ENCODE measurements at places on chromosomes 3 and 15.

- no peak for DNase-seq
These were observed 288.0 kb upstream of the TLE3 start for GRCh38 chr15:70385711-70386110.

DNA sequence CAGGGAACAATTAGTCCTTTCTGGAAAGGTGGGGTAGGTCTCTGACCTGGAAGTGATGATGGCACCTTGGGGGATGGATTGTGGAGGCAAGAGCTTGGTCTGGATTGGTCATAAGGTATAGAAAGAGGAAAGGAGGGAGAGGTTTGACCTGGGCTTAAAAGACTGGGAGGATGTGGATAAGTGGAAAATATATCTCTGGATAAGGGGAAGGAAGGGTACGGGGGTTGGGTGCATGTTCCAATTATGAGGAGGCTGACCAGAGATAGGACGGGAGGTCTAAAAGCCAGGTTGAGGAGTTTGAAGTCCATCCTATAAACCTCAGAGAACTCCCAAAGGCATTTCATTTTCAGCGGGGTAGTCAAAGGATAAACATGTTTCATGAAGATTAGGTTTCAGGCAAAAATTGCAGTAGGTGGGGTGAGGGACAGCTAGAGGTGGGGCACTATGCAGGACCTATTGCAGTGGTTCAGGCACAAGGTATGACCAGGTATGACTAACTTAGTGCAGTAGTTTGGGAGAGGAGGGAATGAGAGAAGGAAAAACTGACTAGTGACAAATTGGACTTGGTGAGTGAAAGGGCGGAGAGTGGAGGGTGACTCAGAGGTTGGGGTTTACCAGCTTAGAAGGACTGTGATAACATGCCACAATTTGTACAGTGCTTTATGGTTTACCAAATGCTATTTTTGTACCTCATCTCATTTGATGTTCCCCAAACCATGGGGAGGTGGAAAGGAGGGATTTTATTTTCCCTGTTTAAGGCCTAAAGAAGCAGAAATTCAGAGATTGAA lies 10.7 kb downstream of the PDE8A start:
- peak; percentile 11 for DNase-seq

- DNase-seq: no peak
These were observed 99.9 kb downstream of the SRGAP3 start for GRCh38 chr3:9149566-9149965.

- no peak for DNase-seq
These were observed 8.8 kb downstream of the SYNM start for GRCh38 chr15:99113547-99114271.

- no peak for DNase-seq
These were observed 50.0 kb upstream of the CDAN1 start for GRCh38 chr15:42786978-42787377.

- DNase-seq: no peak
These were observed 24.5 kb downstream of the MB21D2 start for GRCh38 chr3:192892981-192893700.

DNA sequence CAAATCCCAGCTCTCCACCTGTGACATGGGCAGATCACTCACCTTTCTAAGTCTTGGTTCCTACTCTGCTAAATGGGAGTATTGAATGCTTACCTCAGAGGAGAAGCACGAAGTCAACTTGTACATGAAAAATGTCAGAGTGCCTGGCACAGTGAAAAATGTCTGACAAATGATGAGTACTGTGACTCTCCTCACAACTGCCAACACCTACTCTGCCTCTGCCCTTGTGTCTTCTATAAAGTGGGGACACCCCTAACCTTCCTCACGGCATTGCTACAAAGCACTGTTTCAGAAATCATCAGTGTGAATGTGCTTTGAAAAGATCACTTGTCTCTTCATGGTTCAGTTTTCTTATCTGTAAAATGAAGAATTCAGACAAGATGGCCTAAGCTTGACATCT lies 940 bp upstream of the CCR1 start:
- DNase-seq: no peak

- no peak for DNase-seq
These were observed 58.4 kb downstream of the RBM6 start for GRCh38 chr3:49998326-49998725.

- no peak for DNase-seq
These were observed 23.8 kb downstream of the PLA2G4E start for GRCh38 chr15:41996921-41997592.

Measured in stimulated activated CD4-positive, alpha-beta T cell treated with anti-CD3 and anti-CD28 coated beads, Interleukin-12 subunit alpha, Interleukin-12 subunit beta, amount 100 ng/mL, for 24 hours (primary cell).